NCI-H2107 (cell line): ENCODE measurements at places on chromosomes 11 and 22.

- DNase-seq, result no peak
Observed at GRCh38 chr11:5992604-5993251, 5.9 kb upstream of the OR52L1 start.

DNA sequence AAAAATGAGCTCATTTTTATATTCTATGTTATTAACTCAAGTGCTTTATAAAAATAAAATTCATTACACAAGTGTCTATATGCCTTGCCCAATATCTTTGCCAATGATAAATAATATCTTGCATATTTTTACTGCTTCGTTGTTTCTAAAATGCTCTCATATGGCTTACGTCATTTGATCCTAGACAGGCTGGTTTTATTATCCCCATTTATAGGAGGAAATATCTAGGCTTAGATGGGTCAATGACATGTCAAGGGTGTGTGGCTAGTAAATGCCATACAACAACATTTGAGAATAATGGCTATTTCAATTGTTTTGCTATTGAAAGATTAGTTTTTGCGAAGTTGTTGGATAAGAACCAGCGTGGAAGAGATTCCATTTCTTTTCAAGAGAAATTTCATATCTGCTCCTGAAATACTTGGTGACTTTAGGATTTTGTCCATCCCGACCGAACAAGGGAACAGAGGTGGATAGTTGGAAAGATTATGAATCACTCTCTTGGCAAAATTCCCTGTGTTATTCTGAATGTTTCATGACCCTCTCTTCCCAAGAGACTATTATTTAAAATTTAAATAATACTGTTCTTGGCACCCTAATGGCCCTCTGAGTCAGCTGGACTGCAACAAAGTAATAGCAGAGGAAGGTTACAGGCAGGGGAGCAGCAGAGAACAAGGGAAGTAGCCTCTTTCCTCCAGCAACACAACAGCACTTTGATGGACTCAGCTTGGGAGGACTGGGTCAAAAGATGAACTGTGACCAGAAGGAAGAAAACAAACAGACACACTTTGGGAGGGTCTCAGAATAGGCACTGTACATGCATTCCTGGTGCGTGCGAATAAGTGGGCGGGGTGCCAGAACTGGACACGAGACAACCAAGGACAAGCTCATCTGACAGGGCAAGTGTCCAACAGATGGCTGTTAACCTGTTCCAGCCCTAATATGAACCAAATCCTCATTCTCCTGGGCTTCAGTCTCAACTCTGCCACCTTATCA lies 94.5 kb downstream of the ME3 start:
- no peak for DNase-seq

GRCh38 chr11:62782753-62783152 lies 4.4 kb upstream of the TMEM179B start:
- no peak for DNase-seq

- no peak for DNase-seq
Observed at GRCh38 chr22:20569059-20570058, 61.9 kb downstream of the MED15 start.

GRCh38 chr11:75513250-75513649 lies 12.5 kb downstream of the GDPD5 start:
- DNase-seq, result no peak

DNA sequence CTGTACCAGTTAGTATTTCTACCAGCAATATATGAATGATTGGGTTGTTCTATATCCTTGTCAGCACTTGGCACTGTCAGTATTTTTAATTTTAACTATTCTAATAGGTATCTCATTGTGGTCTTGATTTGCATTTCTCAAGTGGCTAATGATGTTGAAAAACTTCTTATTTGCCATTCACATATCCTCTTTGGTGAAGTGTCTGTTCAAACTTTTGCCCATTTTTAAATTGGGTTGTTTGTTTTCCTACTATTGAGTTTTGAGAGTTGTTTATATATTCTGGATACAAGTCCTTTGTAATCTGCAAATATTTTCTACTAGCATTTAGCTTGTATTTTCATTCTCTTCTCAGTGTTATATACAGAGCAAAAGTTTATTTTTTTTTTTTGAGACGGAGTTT lies 82.1 kb downstream of the CSTPP1 start:
- no peak for DNase-seq

- DNase-seq, result no peak
Observed at GRCh38 chr11:17148536-17148935, 59.2 kb downstream of the PIK3C2A start.

DNA sequence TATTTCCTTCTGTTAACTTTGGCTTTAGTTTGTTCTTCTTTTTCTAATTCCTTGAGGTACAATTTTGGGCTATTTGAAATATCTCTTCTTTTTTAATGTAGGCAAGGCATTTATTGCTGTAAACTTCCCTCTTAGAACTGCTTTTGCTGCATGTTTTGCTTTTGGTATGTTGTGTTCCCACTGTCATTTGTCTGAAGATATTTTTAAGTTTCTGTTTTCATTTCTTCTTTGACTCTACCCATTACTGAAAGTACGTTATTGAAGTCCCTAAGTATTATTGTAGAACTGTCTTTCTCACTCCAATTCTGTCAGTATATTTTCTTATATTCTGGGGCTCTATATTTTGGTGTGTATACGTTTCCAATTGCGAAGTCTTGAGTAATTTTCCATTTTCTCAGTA lies 77.9 kb downstream of the KCNQ1OT1 start:
- DNase-seq, result no peak

DNA sequence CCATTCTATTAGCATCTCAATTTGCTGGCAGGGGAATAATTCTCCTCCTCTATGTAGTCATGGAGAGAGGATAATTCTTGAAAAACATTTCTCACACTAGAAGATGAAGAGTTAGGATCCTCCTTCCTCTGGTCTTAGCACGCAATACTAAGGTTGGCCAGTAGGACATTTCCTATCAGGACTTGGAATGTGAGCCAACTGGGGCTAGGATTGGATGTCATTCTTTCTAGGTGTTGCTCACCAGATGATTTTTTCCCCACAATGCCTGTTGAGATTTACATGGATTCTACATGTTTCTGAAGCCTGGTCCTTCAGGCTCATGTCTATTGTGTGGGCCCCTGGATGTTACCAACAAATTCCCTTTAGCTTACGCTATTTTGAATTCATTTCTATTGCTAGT lies 28.0 kb downstream of the SLN start:
- DNase-seq, result no peak
